ENCODE measurements at places on chromosomes 11 and 22.

DNA sequence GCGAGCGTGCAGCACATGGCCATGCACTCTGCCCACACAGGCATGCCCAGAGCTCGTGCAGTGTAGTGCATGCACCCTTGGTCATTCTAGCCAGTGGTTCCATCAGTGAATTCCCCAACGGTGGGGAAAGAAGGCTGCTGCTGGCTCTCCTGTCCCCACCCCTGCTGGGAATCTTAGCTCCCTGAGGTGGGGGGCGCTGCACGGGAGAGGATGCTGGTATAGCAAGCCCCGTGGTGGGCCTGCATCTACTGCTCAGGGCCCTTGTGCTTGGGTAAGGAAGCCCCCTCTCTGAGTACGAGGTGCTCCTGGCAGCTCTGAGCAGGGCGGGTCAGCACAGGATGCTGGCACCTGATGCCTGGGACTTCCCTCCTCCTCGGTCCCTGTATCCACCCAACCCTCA is 18.5 kb upstream of the BAIAP2L2 start:
- no peak for DNase-seq

GRCh38 chr11:78080084-78080817 is 589 bp upstream of the NDUFC2 start:
- DNase-seq, result no peak

GRCh38 chr11:1656061-1656441 is 26.5 kb downstream of the KRTAP5-5 start:
- no peak for DNase-seq

GRCh38 chr11:121535129-121535796 is 82.5 kb upstream of the SORL1-AS1 start:
- DNase-seq, result no peak

All from choroid plexus epithelial cell (primary cell).